Urinary bladder (tissue), 4 donors: ENCODE measurements at places on chromosomes 2 and 18.

DNA sequence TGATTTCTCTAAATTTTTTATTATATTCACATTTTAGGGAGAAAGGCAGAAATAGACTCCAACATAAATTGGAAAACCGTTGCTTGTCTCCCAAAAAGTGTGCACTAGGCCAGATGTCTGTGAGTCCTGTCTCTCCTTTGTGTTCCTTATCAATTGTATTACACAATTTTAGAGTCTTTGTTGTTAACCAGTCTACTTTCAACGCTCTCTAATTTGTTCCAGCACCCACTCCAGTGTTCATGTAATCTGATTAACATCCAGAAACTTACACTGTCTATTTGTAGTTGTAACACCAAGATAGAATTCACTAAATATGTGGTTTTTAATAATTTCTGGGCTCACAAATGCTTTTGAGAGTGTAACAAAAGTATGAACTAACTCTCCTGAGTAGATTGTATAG is 195.6 kb downstream of the FSIP2 start:
- no peak for DNase-seq

DNA sequence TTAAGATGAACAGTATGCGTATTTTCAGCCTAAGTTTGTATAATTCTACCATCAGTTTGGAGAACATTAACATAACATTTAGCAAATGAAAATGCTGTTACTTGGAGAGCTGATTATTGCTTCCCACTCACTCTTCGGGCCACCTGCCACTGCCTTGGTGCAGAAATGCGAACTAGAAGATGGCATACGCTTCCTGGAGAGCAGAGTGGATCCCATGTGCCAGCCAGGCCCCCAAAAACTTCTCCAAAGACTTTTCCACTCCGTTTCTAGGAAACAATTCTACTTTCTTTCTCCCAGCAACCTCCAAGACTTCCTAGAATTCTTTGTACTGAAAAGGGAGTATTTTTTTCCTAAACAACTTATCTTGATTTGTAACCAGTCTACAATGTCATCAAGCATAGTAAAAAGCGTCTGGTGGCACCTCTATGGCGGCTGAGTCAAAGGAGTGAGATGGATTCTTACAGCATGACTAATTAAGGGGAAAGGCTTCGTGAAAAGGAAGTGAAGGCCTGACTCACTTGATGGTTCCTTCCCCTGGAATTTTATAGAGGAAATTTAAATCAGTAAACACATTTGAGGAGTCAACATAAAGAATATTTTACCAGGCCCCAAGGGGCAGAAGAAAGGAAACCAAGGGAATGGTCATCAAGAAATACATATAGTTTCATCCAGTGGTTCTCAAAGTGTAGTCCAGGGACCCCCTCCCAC is 36.6 kb downstream of the FEZ2 start:
- DNase-seq = no peak

- no peak for DNase-seq
These were observed 175.1 kb downstream of the PTPRM start for GRCh38 chr18:7742224-7742623.

GRCh38 chr2:128413718-128414341 is 95.2 kb upstream of the HS6ST1 start:
- no peak for DNase-seq

- DNase-seq = no peak
These were observed 223.8 kb downstream of the FAM210A start for GRCh38 chr18:13502585-13502984.

DNA sequence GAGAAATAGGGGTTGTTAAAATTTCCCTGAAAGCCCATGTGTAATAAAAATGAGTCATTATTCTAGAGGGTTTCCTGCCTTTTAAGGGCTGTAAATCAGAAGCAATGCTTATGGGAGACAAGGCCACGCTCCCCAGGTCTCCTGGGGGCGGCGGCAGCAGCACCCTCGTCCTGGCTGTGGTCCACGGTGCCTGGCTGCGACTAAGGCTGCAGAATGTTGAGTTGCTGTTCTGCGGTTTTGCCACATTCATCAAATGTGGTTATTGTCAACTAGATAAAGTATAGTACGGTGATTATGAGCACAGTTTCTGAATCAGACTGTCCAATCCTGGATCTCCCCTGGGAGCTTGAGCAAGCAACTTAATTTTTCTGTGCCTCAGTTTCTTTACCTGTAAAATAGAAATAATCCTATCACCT is 11.9 kb upstream of the AGFG1 start:
- no peak for DNase-seq

DNA sequence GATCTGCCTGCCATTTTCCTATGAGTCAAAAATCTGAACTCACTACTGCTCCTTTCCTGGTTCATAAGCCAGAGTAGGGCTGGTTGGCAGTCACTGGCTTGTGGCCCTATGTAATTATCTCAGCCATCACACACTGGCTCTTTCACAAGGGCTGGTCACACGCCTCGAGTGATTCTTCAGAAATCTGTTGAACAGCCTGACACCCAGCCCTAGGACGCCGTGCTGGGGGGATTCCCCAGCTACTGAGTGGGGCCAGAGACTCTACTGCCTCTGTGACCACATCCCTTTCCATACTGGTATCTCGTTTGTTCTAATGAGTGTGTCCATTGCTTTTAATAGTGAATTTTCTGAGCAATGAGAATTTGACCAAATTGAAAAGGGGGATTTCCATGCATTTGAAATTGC is 45.8 kb upstream of the RBM44 start:
- DNase-seq = no peak

DNA sequence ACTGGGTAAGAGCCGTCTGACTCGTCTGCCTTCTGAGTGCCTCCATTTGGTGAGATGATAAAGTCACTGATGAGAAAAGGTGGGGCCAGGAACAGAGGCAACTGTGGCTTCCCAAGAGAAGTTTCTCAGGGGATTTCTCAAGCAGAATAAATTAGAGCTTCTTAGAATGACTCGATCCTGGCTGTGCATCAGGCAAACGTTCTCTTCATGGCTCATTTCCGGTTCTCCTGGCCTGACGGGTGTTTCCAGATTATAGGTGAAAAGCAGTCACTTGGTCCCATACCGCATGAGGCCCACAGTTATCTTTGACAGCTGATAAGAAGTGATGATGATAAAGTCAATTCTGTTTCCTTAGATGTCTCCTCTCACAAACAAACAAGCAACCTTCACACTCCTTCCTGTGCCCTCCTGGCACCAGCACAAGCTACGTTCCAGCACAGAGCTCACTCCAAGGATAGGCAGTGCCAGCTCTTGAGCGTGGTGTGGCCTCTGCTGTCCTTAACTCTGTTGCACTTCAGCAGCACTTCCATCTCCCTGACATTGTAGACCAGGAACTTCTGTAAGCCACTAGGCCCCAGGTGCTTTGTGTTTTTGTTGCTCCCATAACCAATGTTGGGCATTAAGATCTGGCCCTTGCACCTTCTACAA is 37.8 kb upstream of the KCNF1 start:
- DNase-seq = no peak

GRCh38 chr2:222693837-222694236 is 22.4 kb downstream of the MOGAT1 start:
- no peak for DNase-seq

DNA sequence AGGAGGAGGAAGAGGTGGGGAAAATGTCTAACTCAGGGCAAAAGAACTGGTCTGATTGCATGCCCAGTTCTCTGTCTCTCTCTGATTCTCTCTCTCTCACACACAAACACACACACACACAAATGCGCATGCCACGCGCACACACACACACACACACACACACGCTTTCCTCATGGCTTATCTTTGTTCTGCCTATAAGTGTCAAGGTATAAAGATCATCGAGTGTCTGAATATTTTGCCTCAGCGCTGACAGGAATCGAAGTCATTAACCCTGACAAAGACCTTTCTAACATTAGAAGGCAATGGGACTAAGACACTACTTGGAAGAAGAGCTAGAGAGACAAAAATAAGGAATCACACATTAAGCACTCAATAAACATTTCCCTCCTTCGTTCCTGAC is 497.1 kb upstream of the KLHL29 start:
- DNase-seq = no peak

- DNase-seq = no peak
These were observed 87.5 kb upstream of the CTAGE1 start for GRCh38 chr18:22505141-22505591.

DNA sequence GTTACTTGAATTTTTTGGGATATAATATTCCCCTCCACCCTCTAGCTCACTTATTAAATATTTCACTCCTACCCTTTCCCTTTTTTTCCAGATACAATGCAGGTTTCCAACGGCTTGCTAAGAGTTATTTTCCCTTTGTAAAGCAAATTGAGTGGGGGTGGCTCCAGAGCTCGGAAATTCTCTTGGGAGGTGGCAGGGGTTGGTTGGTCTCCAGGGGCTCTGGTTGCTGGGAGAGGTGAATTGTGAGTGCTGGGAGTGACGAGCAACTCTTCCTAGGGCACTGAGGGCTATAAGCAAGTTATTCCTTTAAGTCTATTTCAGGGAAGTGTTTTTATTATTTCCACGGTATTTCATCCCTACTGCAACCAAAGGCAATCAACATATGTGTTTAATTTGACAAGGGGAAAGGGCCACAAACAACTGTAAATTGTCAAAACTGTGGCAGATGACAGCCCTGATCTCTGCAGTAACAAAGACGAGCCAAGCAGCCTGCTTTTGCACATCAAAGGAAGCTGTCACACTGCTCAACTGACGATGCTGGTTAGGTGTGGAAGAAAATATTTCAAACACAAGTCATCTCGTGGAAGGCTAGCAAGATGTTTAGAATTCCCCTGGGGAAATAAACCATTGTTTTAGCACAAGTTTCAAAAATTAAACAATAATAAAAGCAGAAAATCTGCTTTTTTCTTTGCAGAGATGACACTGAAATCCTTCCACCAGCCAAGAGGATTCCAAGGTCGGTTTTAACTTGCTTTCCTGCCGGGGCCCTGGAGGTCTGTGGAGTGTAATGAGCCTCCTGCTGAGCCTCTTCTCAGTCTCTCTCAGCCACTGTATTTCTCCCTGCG is 34.8 kb upstream of the ASXL2 start:
- DNase-seq = no peak

DNA sequence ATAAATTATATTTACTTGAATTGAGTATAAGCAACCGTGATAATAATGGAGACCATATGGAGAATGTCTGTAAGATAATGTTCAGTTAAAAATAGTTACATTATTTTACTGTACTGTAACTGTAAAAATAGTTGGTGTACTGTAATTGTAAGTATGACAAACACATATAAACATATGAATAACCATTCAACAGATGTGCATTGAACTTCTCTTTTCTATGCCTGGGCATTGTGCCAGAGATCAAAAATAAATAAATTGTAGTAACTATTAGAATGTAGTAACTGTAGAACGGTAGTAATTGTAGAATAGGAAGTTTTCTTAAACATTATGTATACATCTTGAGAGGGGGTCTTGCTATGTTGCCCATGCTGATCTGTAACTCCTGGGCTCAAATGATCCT is 287.4 kb upstream of the EPAS1 start:
- DNase-seq = no peak
